Posterior vena cava (tissue), 2 donors: ENCODE measurements at places on chromosomes 4 and X. TPM values are rescaled to one million over a fixed set of nuclear protein-coding genes. Genes with fewer than 3 reads are reported as not detected.

Gene VCX
- not detected for total RNA-seq

Gene VSIG4
- 259 TPM for total RNA-seq

Gene SLC7A11
- 0.33 TPM for total RNA-seq

Gene SPANXN3
- not detected for total RNA-seq

Gene HGFAC
- total RNA-seq, result 0.24 TPM

Gene HELT
- total RNA-seq, result not detected

Gene RBMXL3
- not detected for total RNA-seq

Gene SSX4B
- not detected for total RNA-seq

Gene GPRASP1
- total RNA-seq, result 10.2 TPM

Gene GUCY1A1
- 108 TPM for total RNA-seq

Gene SPANXN4
- total RNA-seq, result not detected

Gene FGB
- not detected for total RNA-seq

Gene SSX1
- not detected for total RNA-seq

Gene WDR17
- 2.5 TPM for total RNA-seq

Gene PRKG2
- 2.2 TPM for total RNA-seq

Gene TRIM60
- not detected for total RNA-seq

Gene PAGE3
- total RNA-seq, result not detected
